ENCODE measurements at places on chromosomes 2 and 18.
A peak's percentile ranks its signal among the peaks of the same experiment; 100 is the strongest.

GRCh38 chr18:28689588-28689987 lies 512.7 kb upstream of the CDH2 start:
- H3K27ac ChIP-seq, result no peak overlapping the region
- H3K4me3 ChIP-seq, result no peak overlapping the region
- no peaks in the 10 kb centered on the region for H3K36me3 ChIP-seq
- no peaks in the 10 kb centered on the region for H3K4me1 ChIP-seq

DNA sequence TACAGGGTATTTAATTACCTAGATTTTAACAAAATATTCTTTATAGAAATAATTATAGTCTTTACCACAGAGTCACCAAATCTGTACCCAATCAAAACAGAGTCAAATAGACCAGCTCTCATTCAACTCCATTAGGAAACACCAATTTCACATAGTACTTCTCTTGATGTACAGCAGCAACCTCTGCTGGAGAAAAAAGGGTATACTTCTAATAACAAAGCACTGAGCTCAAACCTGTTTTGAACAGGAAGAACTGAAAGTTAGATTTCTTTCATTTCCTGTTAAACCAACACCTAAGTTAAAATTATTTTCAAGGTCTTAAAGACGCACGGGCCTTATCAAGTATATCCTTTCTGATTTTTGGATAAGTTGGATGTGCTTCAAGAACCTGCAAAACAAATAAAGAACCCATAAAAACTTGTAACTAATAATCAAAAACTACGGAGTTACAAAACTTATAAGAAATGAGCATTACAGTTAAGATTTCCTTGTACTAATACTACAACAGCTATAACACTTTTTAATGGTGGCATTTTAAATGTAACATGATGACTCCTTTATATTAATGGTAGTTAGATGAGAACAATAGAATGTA lies 79.0 kb downstream of the TTC21B start:
- H3K36me3 ChIP-seq, result peaks cover 2% of the 10 kb centered on the region
- H3K27ac ChIP-seq, result no peak overlapping the region
- H3K27me3 ChIP-seq, result no peaks in the 10 kb centered on the region
- peak; percentile 58 for DNase-seq
- no peaks in the 10 kb centered on the region for H3K4me1 ChIP-seq
- no peak overlapping the region for H3K4me3 ChIP-seq

- H3K36me3 ChIP-seq, result no peaks in the 10 kb centered on the region
- no peak overlapping the region for H3K27ac ChIP-seq
- no peaks in the 10 kb centered on the region for H3K4me1 ChIP-seq
- H3K4me3 ChIP-seq, result no peak overlapping the region
These were observed 70.9 kb upstream of the ARL5A start for GRCh38 chr2:151899156-151899555.

GRCh38 chr2:12320991-12321641 lies 395.6 kb upstream of the TRIB2 start:
- peak; percentile 59 for DNase-seq
- no peaks in the 10 kb centered on the region for H3K27me3 ChIP-seq
- no peak overlapping the region for H3K4me3 ChIP-seq
- H3K36me3 ChIP-seq, result no peaks in the 10 kb centered on the region
- peak overlapping the region; percentile 57 for H3K27ac ChIP-seq
- H3K4me1 ChIP-seq, result peaks cover 41% of the 10 kb centered on the region

All from SJCRH30 (cell line).